ENCODE measurements at places on chromosomes 4 and X.

DNA sequence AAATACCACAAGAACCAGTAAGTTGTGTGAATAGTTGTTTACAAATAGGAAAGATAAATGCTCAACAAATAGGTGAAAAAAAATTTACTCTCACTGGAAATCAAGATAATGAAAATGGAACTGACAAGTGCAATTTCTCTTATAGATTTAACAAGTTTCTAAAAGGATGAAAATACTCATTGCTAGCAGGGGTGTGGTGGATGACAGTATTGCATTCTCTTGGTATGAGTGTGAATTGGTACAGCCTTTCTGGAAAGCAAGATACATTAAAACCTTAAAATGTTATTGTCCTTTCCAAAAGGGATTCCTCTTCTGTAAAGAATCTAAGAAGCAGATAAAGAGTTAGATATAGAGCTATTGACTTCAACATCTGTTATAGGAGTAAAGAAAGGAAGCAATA is 240.0 kb upstream of the RPS6KA3 start:
- no peak for DNase-seq

DNA sequence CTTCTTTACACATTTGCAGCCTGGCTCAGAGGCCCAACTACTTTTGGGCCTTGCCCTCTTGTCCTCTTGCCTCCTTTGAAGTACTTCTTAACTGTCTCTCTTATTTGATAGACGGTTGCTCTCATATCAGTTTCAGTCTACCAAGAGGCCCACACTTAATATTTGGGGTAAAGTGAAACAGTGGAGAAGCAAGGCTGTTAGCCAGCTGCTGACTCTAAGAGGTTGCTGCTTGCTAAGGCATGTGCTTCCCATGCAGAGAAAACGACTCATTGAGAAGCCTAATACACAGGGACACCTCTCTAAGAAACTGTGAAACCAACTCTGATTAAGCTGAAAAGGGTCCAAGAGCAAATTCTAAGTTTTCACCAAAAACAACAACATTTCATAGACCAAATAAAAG is 94.6 kb downstream of the PPP3CA start:
- peak; percentile 23 for DNase-seq

- no peak for DNase-seq
Measured at GRCh38 chr4:106208481-106209460, 107.2 kb downstream of the TBCK start.

- DNase-seq: no peak
Measured at GRCh38 chr4:37891260-37892159, 626 bp downstream of the TBC1D1 start.

DNA sequence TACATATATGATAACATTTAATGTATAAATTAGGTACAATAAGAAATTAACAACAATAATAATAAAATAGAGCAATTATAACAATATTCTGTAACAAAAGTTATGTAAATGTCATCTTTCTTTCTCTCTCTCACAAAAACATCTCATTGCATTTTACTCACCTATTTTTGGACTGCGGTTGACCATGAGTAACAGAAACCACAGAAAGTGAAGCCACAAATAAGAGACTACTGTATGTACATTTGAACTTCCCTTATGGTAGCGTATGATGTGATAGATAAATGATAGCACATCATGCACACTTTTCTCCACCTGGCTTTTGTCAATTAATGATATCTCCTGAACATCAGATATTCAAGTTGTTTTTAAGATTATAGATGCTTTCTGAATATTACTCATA is 80.5 kb downstream of the HNRNPD start:
- no peak for DNase-seq

- no peak for DNase-seq
Measured at GRCh38 chrX:102883491-102883890, 53.6 kb upstream of the RAB40AL start.

DNA sequence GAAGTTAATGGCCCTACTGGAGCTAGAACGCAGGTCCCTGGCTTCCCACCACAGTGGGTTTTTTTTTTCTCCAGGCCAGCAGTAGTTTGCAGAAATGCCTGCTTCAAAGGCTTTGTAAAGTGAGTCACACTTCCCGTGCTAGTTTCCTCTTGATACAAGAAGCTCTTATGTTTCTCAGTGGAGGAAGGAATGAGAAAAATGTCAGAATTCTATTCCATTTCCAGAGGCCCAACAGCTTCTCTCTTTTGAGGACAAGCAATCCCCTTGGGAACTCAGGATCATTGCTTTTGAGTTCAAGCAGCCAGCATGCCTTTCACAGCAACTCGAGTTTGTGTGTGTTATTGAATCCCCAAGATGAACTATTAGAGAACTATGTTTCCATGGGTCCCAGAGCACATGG is 134.3 kb downstream of the GUCY2F start:
- peak; percentile 31 for DNase-seq

GRCh38 chrX:20743046-20743445 is 476.3 kb upstream of the RPS6KA3 start:
- DNase-seq: no peak

- no peak for DNase-seq
Measured at GRCh38 chr4:7638984-7639789, 204.5 kb upstream of the PSAPL1 start.

GRCh38 chr4:1414831-1415680 is 8.8 kb upstream of the NKX1-1 start:
- DNase-seq: no peak

DNA sequence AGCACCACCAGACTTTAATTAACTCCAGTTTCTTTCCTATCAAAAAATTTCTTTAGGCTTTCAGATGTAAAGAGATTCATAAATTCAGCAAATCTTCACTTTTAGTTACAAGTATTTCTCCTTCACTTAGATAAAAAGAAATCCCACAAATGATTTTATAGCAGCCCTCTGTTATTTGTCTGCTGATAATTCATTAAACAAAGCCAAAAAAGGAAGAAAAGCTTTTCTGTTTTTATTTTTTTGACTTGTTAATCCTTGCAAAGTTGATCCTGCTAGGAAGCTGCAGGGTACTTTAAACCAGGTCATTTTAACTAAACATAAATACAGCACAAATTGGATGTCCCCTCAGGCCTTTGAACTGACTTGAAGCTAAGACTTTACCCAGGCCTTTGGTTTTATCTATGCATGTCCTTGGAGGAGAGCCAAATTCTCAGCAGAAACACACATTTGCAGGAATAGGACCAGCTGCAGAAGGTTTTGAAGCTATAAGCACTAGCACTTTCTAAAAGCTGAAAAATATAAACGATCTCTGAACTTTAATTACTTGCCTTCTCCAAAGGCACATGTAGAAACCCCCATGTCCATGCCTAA is 57.5 kb downstream of the PCDH18 start:
- peak; percentile 2 for DNase-seq

GRCh38 chr4:142128529-142128928 is 492.1 kb downstream of the IL15 start:
- peak; percentile 7 for DNase-seq

DNA sequence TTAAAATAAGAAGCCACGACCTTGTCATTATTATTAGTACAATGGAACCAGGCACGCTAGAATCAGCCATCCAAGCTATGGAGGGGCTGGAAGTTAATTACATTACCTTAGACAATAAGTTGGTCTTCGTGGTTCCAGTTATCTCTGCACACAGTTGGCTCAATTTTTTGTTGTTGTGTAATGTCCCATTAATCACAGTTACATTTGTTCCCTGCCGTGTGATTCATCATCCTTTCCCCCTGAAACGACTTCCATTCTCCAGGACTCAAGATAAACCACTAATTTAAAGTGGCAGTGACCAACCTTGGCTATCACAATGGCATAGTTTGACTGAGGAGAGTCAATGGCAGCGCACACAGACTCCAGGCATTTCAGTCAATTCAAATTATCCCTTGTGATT is 905.0 kb downstream of the RAB28 start:
- DNase-seq: no peak

DNA sequence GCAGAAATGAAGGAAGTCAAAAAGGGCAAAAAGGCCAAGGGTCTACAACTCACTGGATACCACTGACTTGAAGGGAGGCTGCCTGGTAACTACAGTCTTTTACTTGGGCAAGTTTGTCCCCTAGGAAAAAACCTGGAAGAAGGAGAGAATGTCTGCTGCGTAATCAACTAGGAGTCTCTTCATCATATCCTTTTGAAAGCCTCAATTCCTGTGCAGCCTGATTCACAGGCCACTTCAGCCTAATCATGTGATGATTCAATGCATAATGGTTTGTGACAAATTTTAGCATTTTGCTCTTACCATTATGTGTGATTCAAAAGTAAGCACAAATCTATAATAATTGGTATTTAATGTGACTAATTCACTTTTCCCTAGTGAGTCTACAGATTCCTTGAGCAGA is 273.6 kb downstream of the FRMPD4 start:
- peak; percentile 7 for DNase-seq

GRCh38 chrX:15207384-15207783 is 62.5 kb downstream of the ASB9 start:
- DNase-seq: no peak

DNA sequence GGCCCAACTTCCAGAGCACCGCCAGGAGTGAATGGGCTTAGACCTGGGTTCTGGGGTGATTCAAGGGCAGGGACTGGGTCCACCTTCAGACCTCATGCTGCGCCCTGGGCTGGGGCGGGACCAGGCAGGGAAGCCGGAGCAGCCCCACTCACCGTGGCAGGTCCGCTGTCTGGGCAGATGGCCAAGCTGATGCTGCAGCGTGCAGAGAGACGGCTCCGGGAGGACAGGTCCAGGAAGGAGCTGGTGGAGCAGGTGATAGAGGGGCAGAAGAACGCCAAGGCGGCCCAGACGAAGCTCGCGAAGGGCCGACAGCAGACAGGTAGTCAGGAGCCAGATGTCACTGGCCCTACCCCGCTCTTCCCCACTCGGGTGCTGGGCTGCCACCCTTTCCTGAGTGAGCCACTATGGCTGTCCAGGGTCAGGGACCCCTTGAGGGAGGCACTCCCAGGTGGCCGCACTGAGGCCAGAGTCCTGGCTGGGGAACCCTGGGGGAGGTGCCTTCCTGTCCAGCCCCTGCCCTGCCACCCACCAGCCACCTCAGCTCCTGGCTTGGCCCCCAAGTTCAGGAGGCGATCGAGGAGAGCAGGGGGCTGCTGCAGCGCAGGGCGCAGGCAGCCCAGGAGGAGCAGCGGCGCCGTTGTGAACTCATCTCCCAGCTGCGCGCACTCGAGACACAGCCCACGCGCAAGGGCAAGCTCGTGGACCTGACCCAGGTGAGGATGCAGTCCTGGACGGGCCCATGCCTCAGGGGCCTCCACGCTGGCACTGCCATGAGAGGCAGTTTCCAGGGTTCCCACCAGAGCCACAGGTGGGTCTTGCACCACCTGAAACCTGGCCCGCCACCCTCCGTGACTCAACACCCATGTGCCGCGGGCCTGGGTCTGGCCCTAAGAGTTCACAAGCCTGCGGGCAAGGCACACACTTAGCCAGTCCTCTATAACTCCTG is 10.1 kb upstream of the RNF4 start:
- DNase-seq: no peak

DNA sequence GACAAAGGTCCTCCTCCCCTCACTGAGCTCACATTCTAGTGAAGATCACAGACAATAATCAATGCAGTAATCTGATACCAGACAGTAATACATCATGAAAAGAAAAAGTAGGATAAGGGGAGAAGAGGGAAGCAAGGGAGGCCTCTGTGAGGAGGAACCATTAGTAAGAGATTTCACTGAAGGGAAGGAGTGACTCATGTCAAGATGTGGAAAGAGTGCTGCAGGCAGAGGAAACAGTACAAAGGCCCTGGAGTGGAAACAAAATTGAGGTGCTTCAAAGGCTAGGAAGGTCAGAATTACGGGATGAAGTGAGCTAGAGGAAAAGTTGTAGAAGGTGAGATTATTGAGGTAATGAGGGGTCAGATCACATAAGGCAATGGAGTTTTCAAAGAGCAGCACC is 38.1 kb downstream of the LAMTOR3 start:
- DNase-seq: peak; percentile 43

DNA sequence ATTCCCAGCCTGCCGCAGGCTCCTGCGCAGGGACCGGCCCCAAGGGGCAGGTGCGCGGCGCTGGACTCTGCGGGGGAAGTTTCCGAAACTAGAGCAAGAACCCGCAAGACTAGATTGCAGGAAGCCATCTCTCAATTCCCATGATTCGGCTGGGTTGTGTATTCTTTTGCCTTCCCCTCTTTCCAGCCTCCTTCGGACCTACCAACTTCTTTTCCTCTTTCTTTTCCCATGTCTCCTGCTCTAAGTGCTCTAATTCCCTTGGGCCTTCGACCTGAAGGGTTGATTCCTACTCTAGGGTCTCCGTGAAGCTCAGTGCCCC is 645 bp upstream of the OPHN1 start:
- DNase-seq: no peak

DNA sequence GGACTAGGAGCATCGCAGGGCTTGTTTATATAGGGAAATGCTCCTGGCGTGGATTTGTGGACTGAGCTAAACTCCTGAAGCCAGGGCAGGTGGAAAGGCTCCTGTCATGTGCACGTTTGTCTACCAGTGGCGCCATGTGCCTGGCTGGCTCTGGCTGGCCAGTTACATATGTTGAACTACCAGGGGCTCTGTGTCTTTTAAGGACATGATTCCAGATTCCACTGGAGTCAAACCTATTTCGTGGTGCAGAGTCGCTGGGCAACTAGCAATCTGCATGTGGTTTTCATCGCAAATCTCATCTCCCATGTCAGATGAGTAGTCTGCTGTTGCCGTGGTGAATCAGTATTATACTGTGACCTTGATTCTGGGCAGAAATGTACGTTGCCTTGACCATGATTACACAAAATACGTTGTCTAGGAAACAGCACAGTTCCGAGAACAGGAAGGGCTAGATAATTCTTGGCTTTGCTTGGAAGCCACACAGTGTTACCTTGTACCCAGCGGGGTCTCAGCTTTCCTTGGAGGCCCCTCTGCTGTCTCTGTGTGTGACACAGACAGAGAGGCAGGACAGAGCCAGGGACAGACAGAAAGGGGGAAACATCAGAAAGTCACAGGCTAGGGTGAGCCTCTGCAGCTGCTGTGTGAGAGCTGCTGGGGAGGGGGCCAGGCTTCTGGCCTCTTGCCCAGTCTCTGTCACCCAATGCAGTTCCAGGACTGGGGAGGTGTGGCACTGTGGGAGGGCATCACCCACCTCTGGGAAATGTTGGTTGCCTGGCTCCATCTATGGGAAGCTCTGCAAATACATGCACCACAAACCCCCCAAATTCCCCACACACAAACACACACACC is 19.2 kb downstream of the PNMA6E start:
- peak; percentile 92 for DNase-seq

DNA sequence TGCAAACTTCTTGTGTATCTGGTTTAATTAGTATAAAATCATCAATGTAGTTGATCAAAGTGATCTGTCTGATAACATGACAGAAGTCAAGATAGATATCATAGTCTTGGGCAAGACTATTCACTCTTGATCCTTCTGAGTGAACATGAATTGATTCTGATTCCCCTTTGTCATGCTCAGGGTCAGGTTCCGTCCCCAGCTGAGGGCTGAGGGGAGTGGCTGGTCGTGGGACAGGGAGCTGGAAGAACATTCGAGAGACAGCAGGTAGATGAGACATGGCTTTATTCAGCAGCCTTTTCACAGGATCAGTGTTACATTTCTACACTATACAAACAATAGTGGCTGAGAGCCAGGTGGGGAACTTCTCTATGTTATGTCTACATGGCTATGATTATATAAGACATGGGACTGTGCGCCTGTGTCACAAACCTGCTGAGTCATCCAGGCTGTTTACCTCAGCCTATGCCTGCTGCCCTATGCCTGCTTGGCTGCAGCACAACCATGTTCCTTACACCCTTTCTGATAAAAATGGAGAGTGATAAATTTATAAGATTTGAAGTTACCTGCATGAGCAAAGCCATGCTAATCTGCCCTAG is 586.9 kb upstream of the NR3C2 start:
- DNase-seq: no peak

- DNase-seq: no peak
Measured at GRCh38 chr4:143411527-143412419, 75.1 kb downstream of the GAB1 start.

GRCh38 chrX:150919401-150919800 is 20.9 kb upstream of the CD99L2 start:
- DNase-seq: no peak

Data from stromal cell of bone marrow (primary cell).